Glutamatergic neuron (in vitro differentiated cells): ENCODE measurements at places on chromosomes 3 and 15. TPM values are rescaled to one million over a fixed set of nuclear protein-coding genes. Genes with fewer than 3 reads are reported as not detected.

- H3K4me1 ChIP-seq = peaks cover 18% of the 10 kb centered on the region
- DNase-seq = no peak
- H3K4me3 ChIP-seq = no peak overlapping the region
These were observed 467.3 kb downstream of the SHQ1 start for GRCh38 chr3:72380711-72381493.

GRCh38 chr15:92952458-92952850 lies 52.3 kb downstream of the CHD2 start:
- H3K4me3 ChIP-seq = no peak overlapping the region
- H3K27me3 ChIP-seq = peaks cover 2% of the 10 kb centered on the region
- H3K27ac ChIP-seq = no peak overlapping the region
- peaks cover 27% of the 10 kb centered on the region for H3K36me3 ChIP-seq
- no peak for DNase-seq

The CP gene
- not detected for total RNA-seq

The SEMA5B gene
- 61.1 TPM for total RNA-seq
